Stomach (tissue), 19 donors: ENCODE measurements at places on chromosomes 4 and X.

DNA sequence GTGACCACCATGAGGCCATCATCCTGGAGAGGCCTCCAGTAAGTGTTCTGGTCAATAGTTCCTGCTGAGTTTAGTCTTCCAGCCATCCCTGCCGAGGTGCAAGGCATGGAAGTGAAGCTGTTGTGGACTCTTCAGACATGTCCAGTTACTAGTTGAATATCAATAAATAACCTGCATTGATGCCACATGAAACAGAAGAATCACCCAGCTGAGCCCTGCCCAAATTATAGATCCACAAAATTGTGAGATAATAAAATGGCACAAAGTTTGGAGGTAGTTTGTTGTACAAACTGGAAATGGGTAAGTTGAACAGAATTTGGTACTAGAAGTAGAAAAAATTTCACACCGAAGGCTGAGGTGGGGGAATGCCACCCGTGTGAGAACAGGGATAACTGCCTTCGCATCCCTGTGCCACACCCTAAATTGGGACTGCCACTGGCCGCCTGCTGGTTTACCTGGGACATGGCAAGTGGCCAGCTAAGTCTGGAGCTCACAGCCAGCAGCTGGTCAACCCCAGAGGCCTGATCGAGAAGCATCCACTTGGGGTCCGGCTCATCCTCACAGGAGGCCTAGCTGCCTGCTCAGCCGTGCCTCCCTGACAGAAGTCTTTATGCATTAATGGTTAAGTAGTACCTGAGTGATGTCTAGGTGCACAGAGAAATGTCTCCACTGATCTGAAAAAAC, 184.5 kb downstream of the SPRY1 start:
- no peak for DNase-seq

- DNase-seq, result no peak
Observed at GRCh38 chrX:132877954-132878536, 80.4 kb downstream of the HS6ST2 start.

DNA sequence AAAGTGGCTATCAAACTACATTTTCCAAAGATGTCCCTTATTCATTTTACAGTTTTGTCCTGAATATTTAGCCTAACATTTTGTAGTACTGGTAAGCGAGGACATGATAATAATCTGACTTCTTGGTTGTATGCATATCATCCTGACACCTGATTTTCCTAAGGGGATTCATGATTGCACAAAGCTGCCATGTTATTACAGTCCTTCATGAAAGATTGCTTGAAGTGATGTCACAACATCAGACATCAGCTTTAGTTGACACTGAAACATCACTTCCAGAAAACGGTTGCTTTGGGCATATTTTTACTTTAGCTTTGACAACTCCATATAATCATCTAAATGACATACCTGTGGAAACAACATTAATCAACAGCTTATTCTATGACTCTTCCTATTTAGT, 188.7 kb upstream of the PABPC4L start:
- DNase-seq, result no peak

- DNase-seq, result peak; percentile 60
Observed at GRCh38 chr4:26787461-26788340, 72.9 kb upstream of the STIM2 start.

DNA sequence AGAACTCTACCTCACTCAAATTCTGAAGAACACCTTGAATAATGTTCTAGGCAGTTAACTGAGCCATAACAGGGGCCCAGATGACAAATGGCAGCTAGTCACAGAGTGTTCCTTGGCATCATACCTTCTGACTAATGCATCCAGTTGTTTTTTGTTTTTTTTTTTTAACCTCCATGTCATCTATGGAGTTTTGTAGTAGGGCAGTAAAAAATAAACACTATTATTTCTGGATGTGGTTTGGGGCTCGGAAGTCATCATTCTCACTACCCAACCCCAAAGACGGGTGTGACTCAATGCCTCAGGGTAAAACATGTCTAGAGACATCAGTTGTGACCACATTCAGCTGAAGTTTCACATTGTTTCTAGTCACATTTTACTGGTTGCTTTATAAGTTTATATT, 31.2 kb upstream of the MCF2 start:
- no peak for DNase-seq

- no peak for DNase-seq
Observed at GRCh38 chr4:70743731-70744130, 22.0 kb downstream of the RUFY3 start.

DNA sequence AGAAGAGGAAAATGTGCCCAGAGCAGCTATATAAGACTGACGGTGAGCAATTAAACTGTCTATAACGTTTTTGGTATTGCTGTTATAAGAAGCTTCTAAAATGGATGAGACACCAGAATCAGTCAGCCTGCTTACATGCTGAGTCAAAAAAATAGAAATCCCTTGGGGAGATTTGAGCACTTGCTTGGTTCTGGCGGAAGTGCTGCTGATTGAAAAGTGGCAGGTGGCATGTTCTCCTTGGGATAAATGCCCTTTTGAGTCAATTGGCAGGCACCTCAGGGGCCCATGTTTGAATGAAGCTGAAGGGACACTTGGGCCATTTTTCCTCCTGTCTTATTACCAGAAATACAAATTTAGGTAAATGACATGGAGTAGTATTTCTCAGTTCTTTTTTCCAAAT, 148.7 kb downstream of the PTCHD1 start:
- DNase-seq, result no peak

DNA sequence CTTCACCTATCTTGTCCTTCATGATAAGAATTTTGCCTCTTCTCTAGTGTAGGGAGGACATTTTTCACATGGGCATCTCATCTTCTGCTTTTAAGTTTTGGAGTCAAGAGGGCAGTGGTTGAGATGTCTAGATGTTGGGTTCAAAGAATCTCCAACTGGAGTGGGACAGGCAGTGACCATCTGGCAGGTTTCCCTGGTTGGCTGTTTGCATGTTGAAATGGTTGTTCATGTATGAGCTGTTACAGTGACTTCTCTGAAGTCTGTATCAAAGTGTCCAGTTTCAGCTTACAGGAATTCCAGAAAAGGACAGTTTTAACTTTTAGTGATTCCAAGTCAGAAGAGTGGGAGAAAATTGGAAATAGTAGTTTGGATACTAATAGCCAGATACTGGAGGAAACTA, 192.7 kb downstream of the EVC2 start:
- DNase-seq, result no peak

- DNase-seq, result peak; percentile 28
Observed at GRCh38 chrX:130916636-130917422, 13.8 kb upstream of the ENOX2 start.

DNA sequence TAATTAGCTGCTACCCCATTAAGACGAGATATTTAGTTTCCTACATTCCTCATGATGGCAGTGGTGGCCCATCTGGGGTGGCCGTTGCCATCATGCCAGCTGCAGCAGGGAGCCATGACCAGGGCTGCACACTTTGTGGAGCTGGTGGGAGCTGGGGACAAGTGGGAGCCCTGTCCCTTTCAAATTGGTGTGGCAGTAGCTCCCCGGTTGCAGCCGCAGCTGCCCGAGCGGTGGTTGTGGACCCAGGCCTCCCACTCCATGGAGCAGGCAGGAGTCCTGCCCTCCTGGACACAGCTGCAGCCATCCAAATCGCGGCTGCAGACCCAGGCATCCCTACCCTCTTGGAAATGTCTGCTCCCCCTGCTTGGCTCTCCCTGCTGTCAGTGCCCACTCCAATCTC, 9.3 kb upstream of the SYTL5 start:
- DNase-seq, result no peak

GRCh38 chr4:36207831-36208520, 36.3 kb downstream of the ARAP2 start:
- DNase-seq, result no peak

DNA sequence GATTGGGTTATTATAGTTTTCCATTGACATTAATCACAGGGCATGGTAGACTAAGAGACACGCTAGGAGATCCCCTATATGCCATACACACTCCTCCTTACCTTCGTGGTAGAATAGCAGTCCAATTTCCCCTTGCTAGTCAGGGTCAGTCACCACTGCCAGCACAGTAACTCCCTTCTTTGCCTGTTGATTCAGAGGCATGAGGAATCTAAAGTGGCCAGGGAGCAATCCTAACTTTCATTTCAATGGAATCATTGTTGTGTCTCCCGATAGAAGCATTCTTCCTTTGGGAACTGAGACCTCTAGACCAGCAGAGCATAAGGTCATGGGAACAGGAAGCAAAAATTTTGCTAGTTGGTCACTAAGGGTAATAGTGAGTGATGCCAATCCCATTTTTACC, 51.1 kb downstream of the COL25A1 start:
- DNase-seq, result no peak

- DNase-seq, result no peak
Observed at GRCh38 chr4:139942241-139942640, 211.7 kb downstream of the MAML3 start.

DNA sequence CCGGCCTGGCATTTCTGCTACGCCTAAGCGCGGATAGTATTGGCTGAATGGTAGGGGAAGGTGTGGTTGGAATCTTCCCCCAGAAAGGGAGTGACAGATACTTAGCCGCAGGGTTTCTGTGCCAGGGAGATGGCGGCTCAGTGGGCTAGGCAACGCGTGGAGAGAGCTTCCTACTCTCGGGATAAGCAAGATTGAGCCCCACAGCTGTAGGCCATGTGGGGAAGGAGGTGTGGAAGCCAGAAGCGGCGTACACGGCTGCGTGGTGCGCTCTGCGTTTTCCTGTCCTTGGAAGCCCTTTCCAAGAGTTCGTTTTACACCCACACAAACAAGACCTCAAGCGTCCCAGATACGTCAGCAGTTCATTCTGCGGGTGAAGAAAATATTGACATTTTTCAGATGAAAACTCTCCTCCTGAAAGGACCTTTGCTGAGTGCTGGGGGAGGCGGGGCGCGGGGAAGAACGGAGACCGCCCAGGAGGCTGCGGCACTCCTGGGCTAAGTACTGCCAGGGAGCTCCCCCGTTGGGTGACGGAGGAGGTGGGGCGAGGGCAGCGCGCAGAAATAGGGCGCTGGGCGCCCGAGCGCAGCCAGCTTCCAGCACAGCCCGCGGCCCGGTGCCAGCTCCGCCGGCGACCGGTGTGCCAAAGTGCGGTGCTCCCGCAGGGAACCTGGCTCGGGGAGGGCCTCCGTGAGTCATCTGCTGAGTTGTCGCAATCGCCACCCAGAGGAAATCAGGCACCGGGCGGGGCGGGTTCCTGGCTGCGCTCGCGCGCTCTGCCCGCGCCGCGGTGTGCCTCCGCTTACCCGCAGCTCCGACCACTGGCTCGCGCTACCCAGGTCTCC, at the start of gene GPAT3:
Gene GPAT3 (plus strand): TSS at position 589 of the 842 bp plus-strand sequence. CDS start 515 bp downstream, outside the sequence.
- DNase-seq, result peak; percentile 88

DNA sequence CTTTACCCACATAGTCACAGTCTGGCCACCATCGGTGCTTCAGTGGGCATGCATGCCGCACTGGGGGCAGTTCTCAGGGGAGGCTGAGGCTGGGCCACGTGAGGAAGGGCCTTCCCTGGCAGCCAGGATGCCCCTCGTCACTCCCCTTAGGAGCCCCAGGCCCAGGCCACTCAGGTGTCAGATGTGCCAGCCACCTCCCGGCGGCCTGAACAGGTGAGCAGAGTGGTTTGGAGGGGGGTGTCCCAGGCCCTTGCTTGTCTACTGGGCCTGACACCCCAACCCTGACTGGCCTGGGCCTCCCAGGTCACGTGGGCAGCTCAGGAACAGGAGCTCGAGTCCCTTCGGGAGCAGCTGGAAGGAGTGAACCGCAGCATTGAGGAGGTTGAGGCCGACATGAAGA, 12.1 kb downstream of the CCDC22 start:
- DNase-seq, result no peak

DNA sequence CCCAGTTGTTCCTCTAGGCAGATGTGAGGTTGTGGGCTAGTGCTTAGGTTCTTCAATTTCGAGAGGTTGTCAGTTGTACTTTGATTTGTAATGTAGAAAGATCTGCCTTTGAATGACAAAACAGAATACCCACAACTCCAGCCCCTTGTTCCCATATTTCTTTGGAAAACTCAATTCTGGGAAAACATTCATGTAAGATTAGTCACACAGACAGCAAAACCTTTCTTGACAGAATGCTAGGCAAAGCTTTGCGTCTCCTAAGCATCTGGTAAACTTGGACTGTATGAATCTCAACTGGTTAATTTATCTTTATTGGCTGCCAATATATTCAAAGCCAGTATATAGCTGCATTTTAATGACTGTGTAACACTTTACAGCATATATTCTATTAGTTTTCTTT, 34.9 kb downstream of the NOCT start:
- no peak for DNase-seq

- DNase-seq, result no peak
Observed at GRCh38 chrX:149073479-149073878, 431.6 kb downstream of the IDS start.

- DNase-seq, result no peak
Observed at GRCh38 chrX:74085642-74086236, 218.2 kb upstream of the ZCCHC13 start.

GRCh38 chr4:48244665-48245064, 25.0 kb downstream of the TEC start:
- no peak for DNase-seq

- DNase-seq, result no peak
Observed at GRCh38 chrX:1398431-1399340, 6.8 kb upstream of the SLC25A6 start.

DNA sequence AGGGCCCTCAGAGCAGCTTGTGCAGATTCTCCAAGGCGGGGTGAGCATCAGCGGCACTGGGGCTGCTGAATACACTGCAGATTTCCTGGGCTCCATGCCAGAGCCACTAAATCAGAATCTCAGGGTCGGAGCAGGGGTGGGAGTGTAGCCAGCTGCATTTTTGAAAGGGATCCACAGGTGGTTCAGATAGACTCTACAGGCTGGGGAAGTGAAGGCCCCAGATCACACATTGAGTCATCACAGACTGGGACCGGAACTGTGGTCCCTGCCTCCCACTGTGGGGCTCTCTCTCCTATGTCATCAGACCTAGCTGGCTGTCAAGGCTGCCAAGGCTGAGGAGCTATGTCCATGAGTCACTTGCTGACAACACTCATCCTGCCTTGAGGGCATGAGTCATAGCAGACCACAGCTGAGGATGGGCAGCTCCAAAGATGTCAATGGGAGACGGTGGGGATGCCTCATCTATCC, 162.3 kb upstream of the MAMLD1 start:
- no peak for DNase-seq

- no peak for DNase-seq
Observed at GRCh38 chrX:107226757-107227156, 20.3 kb downstream of the DNAAF6 start.

DNA sequence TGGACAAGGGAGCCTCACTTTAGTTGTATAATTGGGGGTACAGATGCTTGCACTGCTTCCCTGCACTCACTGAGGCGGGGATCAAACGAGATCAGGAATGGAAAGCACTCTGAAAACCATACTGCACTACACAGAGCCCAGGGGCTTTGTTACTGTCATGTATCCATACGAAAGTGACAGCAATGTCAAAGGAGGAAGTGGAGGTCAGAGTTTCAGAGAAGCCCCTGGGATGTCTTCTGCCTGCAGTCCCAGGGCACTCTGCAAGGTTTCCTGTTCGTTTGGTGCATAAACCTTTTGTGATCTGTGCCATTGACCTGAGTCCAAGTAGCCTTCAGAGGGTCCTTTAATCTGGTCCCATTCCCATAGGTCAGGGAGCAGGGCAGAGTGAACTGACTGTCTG, 31.2 kb downstream of the RNF175 start:
- DNase-seq, result no peak
